Thyroid gland (tissue), 4 donors: ENCODE measurements at places on chromosomes 11 and 22. TPM values are rescaled to one million over a fixed set of nuclear protein-coding genes. Genes with fewer than 3 reads are reported as not detected.

Gene CYB5R2
- total RNA-seq = 8.4 TPM

Gene RIBC2
- total RNA-seq = 0.45 TPM

Gene CRACR2B
- total RNA-seq = 21.2 TPM

Gene FREY1
- 2.6 TPM for total RNA-seq

Gene TEX12
- 0.33 TPM for total RNA-seq

Gene MRGPRX3
- not detected for total RNA-seq

Gene OR4A16
- total RNA-seq = not detected

Gene GNAZ
- 4.2 TPM for total RNA-seq

Gene COPB1
- total RNA-seq = 179 TPM

Gene SAA4
- not detected for total RNA-seq

Gene OR2AG1
- total RNA-seq = not detected

Gene BTG4
- not detected for total RNA-seq

Gene DERL3
- total RNA-seq = 15.9 TPM

Gene PRODH
- total RNA-seq = 4.8 TPM

Gene OR51B5
- 0.78 TPM for total RNA-seq

Gene RBM7
- total RNA-seq = 25.0 TPM

Gene PGA4
- 8.1 TPM for total RNA-seq

Gene XNDC1N
- 15.9 TPM for total RNA-seq

Gene B3GAT1
- 5.9 TPM for total RNA-seq

Gene RIMBP3C
- not detected for total RNA-seq

Gene CHADL
- total RNA-seq = 5.1 TPM

Gene ADAMTS8
- total RNA-seq = 0.56 TPM

Gene CDC42BPG
- total RNA-seq = 13.9 TPM
